Fibroblast of skin of right quadriceps (primary cell): ENCODE measurements at places on chromosomes 1 and 21.

DNA sequence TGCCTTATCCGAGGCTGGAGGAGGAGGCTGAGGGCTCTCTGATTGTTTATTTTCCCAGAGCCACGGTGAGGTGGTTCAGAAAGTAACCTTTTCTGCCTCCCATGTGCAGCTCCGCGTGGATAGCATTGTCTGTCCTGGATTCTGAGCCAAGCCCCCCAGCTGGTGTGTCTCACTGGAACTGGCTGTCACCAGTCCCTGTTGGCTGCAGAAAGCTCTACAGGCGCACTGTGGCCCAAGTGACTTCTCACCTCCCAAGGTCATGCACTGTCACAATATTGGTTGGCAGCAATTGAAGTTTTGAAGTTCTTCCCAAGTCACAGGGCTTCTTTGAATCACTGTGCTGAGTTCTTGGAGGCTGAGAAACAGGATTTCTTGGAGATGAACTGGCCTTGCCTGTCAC, 8.2 kb downstream of the BMP8A start:
- DNase-seq, result no peak

- no peak for DNase-seq
Measured at GRCh38 chr1:2611031-2611501, 21.8 kb downstream of the MMEL1 start.

DNA sequence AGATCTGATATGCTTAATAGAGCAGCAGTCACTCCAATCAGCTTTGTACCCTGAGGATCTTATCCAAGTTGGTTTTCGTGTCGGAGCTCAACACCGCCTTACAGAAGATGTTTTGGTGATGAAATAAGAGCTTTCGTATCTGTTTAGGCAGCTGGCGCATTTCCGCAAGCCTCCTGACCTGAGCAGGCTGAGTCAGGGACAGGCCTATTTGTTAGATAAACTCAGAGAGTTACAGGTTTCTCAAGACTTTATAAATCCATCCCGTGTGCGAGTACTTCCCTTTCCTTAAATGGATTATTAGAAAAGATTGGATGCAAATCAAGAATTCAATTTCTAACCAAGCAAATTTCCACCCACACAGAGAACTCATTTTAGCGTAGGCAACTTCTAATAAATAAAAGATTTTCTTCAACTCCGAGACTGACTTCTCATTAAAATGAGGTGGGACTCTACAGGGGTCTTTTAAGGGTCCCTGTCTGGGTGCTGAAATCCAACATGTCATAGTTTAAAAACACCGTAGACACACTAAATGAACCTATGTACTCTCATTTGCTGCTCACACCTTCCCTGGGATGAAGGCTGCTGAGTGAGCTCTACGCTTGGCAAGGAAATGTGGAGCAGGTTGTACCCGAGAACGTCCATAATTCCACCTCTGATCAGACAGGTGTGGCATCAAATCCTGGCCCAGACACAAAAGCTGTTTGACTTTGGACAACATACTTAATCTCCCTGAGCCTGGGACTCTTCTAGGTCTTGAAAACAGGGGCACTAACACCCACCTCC, 106.9 kb upstream of the F3 start:
- peak; percentile 93 for DNase-seq

DNA sequence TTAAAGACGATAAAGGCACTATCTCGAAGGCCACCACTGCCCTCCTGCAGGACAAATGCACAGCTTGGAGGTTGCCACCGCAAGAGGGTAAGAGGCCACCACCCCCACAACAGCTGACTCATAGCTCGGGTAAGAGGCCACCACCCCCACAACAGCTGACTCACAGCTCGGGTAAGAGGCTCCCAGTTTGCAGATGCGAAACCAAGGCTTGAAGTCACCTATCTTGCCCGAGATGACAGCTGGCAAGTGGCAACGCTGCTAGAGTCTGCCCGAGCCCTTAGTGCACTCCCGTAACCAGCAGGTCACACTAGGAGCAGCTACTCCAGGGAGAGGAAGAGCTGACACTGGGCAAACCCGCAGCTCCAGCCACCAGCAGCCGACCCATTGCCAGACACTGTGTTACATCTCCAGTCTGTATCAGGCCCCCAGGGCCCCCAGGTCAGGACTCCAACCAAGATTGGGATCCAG, 17.1 kb upstream of the SPSB1 start:
- peak; percentile 82 for DNase-seq

GRCh38 chr1:182071924-182072323, 10.4 kb upstream of the ZNF648 start:
- no peak for DNase-seq

- no peak for DNase-seq
Measured at GRCh38 chr1:33237579-33237978, 18.7 kb upstream of the ZNF362 start.

- DNase-seq, result no peak
Measured at GRCh38 chr1:145826030-145826429, 2.0 kb downstream of the POLR3C start.

DNA sequence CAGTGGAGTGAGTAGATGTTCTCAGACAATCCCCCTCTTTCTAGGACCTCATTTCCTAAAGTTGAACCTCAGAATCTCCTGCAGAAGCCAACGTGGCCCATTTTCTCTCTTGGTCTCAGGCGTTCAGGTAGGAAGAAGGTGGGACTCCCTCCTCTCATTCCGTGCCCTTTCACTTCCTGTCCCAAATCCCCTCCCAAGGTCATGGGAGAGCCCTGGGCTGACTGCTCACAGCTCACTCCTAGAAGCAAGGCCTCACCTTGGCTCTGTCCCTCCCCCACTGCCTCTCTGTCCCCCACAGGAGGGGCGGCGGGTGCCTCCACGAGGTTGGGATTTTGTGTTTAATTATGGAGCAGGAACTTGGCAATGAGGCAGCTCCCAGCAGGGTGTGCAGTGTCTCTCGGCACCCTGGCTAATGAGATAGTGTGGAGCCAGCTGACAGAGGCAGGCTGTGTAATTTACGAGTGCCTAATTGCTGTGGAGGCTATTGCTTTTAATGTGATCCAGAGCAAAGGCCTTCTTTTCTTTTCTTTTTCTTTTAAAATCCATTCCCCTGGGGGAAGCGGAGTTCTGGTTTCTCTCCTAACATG, 9.1 kb upstream of the CDK18 start:
- DNase-seq, result no peak

- DNase-seq, result peak; percentile 23
Measured at GRCh38 chr1:13700521-13701270, 708 bp downstream of the PRDM2 start.

DNA sequence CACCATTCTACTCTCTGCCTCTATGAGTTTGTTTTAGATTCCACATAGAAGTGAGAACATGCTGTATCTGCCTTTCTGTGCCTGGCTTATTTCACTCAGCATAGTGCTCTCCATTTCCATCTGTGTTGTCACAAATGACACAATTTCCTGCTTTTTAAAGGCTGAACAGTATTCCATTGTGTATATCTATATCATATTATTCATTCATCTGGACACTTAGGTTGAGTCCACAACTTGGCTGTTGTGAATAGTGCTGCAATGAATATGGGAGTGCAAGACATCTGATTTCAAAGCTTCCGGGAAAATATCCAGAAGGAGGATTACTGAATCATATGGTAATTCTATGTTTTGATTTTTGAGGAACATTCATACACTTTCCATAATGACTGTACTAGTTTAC, 20.1 kb upstream of the DONSON start:
- DNase-seq, result peak; percentile 13

DNA sequence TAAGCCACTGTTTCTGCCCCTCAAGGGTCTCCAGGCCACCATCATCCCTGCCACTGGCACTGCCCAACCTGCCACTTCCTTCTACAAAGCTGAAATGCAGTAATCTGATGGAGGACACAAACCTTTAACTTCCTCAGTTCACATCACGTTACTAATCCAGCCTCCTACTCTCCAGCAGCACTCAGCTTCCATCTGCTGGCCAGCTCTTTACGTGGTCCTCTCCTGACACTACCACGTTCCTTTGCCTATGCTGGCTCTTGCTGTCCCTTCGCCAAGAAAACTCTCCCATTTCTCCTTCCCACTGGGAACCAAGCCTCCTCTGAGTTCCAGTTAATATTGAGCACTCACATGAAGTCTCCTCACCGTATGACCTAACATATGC, 124.0 kb downstream of the EDEM3 start:
- DNase-seq, result no peak

DNA sequence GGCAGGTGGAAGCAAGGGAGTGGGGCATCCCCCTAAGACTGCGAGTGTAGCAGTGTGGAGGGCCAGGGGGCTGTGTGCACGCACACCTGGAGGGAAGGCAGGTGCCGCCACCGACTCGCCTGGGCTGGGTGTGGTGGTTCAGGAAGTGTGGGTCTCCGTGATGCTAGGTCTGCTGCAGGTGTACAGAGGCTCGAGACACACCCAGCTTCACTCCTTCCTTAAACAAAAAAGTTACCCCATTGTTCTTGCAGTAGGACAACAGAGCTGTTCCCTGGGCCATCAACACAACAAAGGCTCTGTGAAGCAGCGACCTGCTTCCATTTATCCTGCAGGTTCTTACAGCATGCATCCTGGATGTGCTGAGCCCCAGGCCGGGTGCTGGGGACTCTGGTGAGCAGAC, 100.4 kb upstream of the TMEM51 start:
- no peak for DNase-seq
